Dermis microvascular lymphatic vessel endothelial cell (primary cell): ENCODE measurements at places on chromosomes 12 and 14.

DNA sequence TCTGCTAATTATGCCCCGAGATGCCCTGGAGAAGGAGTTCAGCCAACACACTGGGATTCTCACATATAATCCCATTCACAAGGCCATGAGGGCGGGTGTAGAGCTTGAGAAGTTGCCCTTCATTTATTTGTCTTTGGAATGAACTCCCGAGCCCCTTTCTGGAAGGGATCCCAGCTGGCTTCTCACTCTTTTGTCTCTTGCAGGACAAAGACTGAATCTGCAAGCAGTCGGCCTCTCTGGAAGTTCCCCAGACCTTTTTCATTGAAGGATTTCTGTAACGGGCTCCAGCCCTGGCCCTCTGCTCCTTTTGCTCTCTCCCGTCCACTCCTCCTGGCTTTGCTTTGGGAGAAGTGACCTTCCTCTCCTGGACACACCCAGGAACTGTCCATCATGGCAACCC lies 163.3 kb upstream of the SFSWAP start:
- DNase-seq = no peak

GRCh38 chr12:27808841-27809240 lies 28.8 kb upstream of the MANSC4 start:
- DNase-seq = no peak

GRCh38 chr12:53551889-53552291 lies 44.6 kb upstream of the NPFF start:
- DNase-seq = no peak

- DNase-seq = no peak
Measured at GRCh38 chr14:34423445-34423844, 38.6 kb downstream of the SPTSSA start.

DNA sequence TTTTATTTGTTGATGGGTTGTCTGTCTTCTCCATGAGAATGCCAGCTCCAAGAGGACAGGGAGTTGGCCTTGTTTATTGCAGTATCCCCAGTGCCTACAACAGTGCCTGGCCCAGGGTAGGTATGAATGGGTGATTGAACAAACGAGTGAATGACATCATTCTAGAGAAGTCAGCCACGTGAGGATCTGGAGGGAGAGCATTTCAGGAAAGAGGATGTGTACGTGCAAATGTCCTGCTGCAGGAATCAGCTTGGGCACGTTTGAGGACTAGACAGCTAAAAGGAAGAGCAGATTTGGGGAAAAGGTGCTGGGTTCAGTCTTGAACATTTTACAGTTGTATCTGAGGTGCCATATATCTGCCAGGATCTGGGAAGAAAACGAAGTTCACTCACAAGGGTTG lies 97.1 kb downstream of the PTPN11 start:
- no peak for DNase-seq

DNA sequence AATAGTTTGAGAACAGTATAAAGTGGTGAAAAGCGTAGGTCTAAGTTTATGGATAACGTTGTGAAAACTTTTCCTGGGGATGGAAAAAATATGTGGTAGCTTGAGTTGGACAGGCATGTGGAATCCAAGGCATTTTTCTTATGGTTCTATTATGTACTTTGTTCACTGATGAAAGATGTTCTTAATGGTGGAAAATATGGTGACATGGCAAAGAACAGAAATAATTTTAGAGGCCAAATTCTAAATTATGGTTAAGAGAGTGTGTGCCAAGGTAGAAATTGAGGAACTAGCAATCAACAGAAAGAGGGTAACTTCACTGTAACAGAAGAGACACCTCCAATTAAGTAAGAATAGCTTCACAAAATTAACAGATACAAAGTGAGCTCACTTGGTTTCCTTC lies 427.8 kb downstream of the SLC6A15 start:
- DNase-seq = no peak

DNA sequence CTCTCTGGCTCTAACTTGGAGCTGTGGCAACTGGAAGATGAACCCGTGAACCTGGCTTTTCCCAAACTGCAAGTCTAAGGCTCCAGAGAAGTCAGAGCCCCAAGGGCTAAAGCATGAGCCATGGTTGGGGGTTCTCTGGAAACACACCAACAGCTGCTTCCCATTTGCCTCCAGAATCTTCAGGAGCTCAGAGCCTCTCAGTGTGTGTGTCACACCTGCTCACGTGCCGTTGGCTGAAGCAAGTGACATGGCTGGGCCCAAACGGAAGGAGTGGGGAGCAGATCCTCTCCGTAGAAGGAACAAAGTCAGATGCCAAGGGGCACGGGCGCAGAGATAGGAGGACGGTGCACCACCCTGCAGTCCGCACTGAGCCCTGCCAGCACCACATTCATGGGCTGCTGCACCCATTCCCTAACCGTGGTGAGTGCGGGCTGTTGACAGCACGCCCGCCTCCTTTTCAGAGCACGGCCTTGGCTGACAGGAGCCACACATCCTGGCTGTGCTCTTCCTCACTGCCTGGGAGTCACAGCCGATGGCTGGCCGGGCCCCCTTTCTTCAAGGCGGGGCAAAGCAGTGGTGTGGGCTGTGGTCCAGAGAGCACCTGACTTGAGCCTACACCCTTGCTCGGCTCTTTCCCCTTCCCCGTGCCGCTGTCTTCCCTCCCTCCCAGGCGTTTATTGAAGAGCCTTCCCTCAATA lies 16.6 kb upstream of the TRAF3 start:
- no peak for DNase-seq

GRCh38 chr12:131242741-131243496 lies 289.2 kb downstream of the ADGRD1 start:
- no peak for DNase-seq

DNA sequence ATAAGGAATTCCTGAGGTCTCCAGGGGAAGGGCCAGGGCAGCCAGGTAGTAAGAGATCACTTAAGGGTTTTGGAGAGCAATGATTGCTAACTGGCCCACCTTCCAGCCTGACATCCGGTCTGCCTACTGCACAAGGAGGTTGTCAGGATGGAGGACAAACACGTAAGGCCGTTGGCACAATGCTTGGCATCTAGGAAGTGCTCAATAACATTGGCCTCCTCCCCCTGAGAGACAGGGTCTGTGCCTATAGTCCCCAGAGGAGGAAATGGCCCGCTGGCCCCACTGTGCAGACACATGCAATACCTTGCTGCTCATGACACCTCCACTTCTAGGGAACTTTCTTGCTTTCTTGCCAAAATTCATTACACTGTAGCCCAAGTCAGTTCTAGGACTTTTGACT lies 73.2 kb downstream of the NTF3 start:
- DNase-seq = no peak

- no peak for DNase-seq
Measured at GRCh38 chr12:86376052-86376451, 119.9 kb upstream of the MGAT4C start.

- DNase-seq = no peak
Measured at GRCh38 chr14:30085943-30086342, 158.3 kb upstream of the PRKD1 start.

DNA sequence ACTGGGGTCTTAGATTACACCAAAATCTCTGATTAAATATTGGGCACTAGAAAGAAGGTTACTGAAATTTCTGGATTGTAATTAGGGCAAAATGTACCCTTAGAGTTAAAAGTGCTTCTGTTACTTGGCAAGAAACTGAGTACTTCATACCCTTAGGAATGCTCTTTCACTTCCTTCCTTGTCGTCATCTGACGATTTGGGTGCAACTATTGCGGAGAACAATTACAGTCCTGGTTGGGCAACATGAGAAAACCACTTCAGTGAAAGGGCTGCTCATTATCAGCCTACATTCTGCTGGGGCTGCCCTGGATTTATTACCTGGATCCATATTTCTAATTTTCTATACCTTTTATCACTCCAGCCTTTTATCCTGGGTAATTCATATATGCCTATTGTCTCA lies 348.5 kb upstream of the MDGA2 start:
- no peak for DNase-seq

DNA sequence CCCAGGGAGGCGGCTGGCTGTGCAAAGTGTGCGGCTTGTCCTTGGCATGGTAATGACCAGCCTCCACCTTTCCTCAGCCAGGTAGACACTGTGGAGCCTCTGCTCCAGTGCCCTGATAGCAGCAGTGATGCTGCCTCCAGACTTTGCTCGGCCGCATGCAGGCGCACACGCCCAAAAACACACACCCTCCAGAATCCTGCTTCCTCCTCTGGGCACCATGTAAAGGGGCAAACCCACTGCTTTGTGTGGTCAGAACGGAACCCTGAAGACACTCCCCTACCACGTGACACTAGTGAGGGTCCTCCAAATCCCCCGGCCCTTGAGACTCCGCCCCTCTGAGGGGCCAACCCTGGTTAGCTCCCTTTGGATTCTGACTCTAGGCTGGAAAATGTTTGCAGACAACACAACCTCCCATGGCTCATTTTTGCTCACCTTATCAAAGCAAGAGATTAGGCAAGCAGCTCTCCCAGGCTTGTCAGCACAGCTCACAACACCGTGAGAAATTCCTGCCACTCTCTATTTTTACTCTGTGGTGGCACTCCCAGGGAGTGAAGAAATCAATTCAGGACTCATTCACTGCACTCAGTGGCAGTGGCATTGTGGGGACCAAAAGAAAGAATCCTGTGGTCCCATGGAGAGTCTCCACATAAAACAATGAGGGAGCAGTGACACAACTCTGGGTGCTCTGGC lies 4.5 kb downstream of the KRT77 start:
- DNase-seq = no peak

DNA sequence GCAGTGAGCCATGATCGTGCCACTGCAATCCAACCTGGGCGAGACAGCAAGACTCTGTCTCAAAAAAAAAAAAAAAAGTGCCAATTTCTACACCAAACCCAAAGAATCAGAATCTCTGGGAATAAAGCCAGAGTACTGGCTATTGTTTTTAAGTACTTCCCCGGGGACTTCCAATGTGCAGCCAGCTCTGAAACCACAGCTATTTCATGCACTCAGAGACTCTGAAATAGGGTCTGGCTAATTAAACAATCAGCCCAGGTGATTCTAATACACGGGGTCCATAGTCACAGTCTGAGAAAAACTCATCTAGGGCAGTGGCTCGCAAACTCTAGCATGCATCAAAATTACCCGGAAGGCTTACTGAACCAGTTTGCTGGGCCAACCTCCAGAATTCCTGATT lies 56.3 kb downstream of the SIX6 start:
- DNase-seq = no peak

GRCh38 chr12:42865282-42865681 lies 275.7 kb upstream of the PRICKLE1 start:
- no peak for DNase-seq

- DNase-seq = peak; percentile 80
Measured at GRCh38 chr12:55073043-55074022, 52.9 kb upstream of the OR9K2 start.

DNA sequence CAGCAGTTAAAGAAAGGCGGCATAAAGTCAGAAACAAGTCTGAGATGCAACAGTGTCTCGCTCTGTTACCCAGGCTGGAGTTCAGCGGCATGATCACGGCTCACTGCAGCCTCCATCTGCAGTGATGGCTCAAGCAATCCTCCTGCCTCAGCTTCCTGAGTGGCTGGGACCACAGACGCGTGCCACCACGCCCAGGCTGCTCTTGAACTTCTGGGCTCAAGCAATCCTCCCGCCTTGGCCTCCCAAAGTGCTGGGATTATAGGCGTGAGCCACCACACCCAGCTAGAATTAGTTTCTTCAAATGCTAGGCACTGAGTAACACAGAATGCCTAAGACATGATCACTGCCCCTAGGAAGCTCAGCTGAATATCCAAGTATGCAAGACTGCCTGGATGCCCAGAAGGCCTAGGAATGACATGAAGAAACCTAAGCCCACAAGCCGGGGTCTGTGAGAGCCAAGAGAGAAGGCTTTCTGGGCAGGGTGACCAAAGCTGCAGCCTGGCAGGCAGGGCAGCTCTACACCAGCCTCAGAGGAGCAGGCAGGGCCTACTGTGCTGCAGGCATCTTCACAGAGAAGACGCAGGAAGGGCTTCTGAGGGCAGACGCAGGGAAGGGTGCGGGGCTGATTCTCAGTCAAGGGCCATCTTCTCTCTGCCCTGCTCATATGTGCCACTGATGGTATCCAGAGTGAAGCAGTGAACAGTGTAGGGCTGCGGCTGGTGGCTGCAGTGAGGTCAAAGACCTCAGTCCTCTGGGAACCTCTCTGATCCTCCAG lies 4.3 kb upstream of the PPP2R5C start:
- DNase-seq = no peak

DNA sequence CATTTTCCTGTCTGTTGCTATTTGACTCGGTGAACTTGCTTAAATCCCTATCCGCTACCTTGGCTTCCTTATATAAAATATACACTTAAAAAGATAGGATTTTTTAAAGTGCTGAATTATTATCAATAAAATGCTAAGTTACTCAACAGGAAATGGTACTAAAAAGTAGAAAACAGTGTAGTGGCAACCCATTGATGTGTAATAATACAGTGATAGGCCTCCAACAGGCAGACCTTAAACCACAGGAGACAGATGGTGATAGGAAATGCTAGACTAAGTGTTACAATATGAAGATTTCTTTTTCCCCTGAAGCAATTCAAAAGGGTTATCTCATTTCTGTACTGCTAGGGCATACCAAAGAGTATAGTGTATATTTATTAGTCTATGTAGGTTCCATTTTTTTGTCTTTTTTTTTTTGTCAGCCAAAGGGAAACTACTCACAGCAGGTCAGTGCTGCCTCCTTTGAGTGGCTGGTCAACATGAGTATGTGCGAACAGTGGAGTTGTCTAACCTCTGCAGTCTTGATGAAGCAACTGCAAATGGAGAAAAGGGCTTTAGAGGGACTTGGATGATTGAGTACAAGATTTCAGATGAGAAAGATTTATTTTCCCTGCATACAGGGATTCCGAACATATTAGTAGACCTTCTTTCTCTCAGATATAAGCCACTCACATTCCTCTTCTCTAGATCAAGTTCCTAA lies 183.8 kb downstream of the ACSS3 start:
- no peak for DNase-seq

DNA sequence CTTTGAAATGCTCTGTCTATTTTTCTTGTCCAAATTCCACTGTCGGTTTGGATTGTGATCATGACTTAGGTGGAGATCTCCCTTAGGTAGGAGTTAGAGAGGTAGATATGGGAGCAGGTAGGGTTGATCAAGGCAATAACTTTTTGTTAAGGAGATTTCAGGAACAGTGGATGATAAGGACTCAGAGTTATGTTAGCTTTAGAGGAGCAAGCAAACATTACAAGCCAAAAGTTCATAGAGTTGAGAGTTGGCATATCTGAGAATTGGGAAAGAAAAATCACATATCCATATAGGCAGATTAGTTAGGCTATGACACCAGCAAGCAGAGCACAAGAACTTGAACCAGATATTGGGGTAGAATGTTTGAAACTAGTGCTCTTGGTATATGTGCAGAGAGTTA lies 43.1 kb upstream of the C12orf75 start:
- no peak for DNase-seq

GRCh38 chr14:45201905-45202304 lies 51.1 kb downstream of the MIS18BP1 start:
- DNase-seq = no peak

- DNase-seq = peak; percentile 84
Measured at GRCh38 chr12:6965026-6965661, 5.3 kb downstream of the PHB2 start.

- DNase-seq = peak; percentile 9
Measured at GRCh38 chr14:23483236-23483854, 13.8 kb downstream of the NGDN start.
